ENCODE measurements at places on chromosomes 3 and 15. TPM values are rescaled to one million over a fixed set of nuclear protein-coding genes. Genes with fewer than 3 reads are reported as not detected.

GRCh38 chr15:83904107-83905040 is 250.5 kb downstream of the ADAMTSL3 start:
- DNase-seq = no peak
- no peaks in the 10 kb centered on the region for H3K36me3 ChIP-seq
- H3K27ac ChIP-seq = no peak overlapping the region
- H3K4me3 ChIP-seq = no peak overlapping the region
- H3K4me1 ChIP-seq = no peaks in the 10 kb centered on the region
- no peaks in the 10 kb centered on the region for H3K27me3 ChIP-seq

- no peak overlapping the region for H3K4me3 ChIP-seq
- no peak overlapping the region for H3K27ac ChIP-seq
- H3K27me3 ChIP-seq = no peaks in the 10 kb centered on the region
- no peaks in the 10 kb centered on the region for H3K4me1 ChIP-seq
- DNase-seq = no peak
Measured at GRCh38 chr3:99532246-99532645, 106.1 kb upstream of the COL8A1 start.

DNA sequence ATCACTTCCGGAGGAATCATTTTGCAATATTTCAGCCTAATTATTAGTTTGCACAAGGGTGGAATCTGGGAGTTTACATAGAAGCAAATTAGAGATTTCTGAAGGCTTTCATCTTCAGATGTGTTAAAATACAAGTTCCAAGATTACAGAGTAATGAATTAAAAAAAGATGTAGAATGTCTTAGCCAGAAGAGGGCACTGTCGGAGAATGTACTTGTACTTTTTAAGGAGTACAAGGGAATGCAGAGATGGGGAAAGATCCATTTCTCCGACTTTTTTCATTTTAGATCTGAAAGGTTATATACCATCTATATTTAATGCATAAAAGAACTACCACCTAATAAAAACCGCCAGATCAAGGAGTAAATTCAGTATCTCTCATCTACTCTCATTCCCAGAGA is 43.1 kb upstream of the WDR5B start:
- H3K27ac ChIP-seq = no peak overlapping the region
- H3K4me1 ChIP-seq = no peaks in the 10 kb centered on the region
- H3K27me3 ChIP-seq = no peaks in the 10 kb centered on the region
- H3K4me3 ChIP-seq = no peak overlapping the region

DNA sequence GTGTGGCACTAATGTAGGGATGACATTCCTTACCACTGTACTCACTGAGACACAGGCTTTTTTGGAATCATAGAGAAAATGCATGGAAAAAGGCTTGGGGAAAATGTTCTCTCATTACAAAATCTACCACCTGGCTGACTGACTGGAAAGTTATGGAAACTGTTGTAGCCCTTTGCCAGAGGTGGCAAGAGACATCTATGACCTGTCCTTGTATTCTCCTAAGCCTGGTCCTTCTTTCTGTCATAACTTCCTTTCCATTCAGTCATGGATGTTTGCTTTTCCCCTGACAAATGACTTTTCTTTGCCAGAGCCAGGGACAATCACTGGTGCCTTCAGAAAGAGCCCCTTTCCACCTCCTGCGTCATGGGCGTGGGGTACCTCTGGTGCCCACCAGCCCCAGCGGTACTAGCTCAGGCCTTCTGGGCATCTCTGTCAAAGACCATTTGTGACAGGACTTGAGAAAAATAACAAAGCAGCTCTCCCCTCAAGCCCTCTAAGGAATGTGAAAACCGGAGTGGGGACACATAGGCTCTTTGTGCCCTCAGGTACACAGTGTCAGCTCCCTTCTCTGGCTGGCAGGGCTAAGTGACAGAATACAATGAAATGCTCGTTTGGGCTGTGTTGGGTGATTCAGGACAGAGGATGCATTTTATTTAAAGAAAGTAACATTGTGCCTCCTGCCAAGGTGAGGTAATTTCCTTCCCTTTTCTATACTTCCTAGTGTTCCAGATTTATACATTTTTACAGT is 381.1 kb upstream of the RASGRP1 start:
- no peak for DNase-seq
- H3K27ac ChIP-seq = no peak overlapping the region
- H3K4me1 ChIP-seq = no peaks in the 10 kb centered on the region
- no peak overlapping the region for H3K4me3 ChIP-seq
- no peaks in the 10 kb centered on the region for H3K27me3 ChIP-seq

DNA sequence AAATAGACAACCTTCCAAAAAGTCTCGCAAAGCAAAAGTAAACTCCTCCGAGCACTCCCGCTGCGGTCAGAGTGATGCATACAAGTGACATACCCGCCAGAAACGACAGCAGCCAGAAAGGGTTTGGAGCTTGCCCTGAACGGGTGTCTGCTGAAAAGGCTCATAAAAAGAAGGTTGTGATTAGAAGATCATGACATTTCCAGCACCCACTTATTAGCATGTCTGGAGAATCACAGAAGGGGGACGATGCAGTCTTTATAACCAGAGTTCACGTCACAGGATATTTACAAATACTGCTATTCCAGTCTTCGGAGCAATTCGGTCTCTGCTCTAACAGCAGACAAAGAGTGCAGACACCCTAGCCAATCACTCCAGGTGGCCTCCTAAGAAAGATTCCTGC is 59.1 kb upstream of the FRMD4B start:
- H3K4me1 ChIP-seq = no peaks in the 10 kb centered on the region
- no peaks in the 10 kb centered on the region for H3K27me3 ChIP-seq
- H3K36me3 ChIP-seq = no peaks in the 10 kb centered on the region
- no peak for DNase-seq
- no peak overlapping the region for H3K27ac ChIP-seq
- no peak overlapping the region for H3K4me3 ChIP-seq

- H3K27ac ChIP-seq = no peak overlapping the region
- H3K36me3 ChIP-seq = no peaks in the 10 kb centered on the region
- DNase-seq = no peak
- H3K4me3 ChIP-seq = no peak overlapping the region
- H3K4me1 ChIP-seq = no peaks in the 10 kb centered on the region
Measured at GRCh38 chr3:114619771-114620170, 325.9 kb downstream of the TIGIT start.

DNA sequence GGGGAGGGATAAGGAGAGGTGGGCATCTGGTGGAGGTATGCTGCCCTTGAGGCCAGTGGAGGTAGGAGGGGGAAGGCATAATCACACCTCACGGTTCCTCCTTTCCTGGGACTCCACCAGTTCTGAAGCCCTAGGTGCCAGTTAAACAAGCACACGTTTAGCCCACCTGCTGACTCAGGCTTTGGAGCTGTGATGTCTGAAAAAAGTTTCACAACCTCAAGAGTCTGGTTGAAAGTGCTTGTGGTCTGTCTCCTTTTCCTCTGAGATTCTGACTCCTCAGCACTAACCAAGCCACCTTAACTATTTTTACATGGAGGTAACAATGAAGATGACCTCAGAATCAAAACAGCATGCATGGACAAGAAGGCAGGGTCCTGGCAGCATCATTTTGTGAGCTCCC is 23.0 kb downstream of the HPS3 start:
- no peaks in the 10 kb centered on the region for H3K4me1 ChIP-seq
- H3K27ac ChIP-seq = no peak overlapping the region
- peaks cover 55% of the 10 kb centered on the region for H3K36me3 ChIP-seq

- peak; percentile 8 for DNase-seq
- H3K27ac ChIP-seq = no peak overlapping the region
- H3K4me1 ChIP-seq = no peaks in the 10 kb centered on the region
Measured at GRCh38 chr3:156449710-156450574, 105.0 kb downstream of the SSR3 start.

GRCh38 chr3:42855547-42856380 is 19.9 kb downstream of the CYP8B1 start:
- H3K27me3 ChIP-seq = no peaks in the 10 kb centered on the region
- no peak overlapping the region for H3K4me3 ChIP-seq
- no peak overlapping the region for H3K27ac ChIP-seq
- H3K4me1 ChIP-seq = no peaks in the 10 kb centered on the region

PLCH1 gene
- total RNA-seq = 29.3 TPM
